ENCODE measurements at places on chromosomes 1 and 21. TPM values are rescaled to one million over a fixed set of nuclear protein-coding genes. Genes with fewer than 3 reads are reported as not detected.

GRCh38 chr1:67745875-67746698 lies 61.1 kb downstream of the GADD45A start:
- DNase-seq = no peak

GRCh38 chr1:12505231-12505630 lies 112.8 kb downstream of the DHRS3 start:
- DNase-seq = no peak

GRCh38 chr21:39345440-39345839 lies 3.4 kb downstream of the HMGN1 start:
- no peak for DNase-seq

GRCh38 chr1:1120096-1120495 lies 4.2 kb upstream of the C1orf159 start:
- DNase-seq = no peak

HSD3B2 gene
- total RNA-seq = not detected

- peak; percentile 0 for DNase-seq
Measured at GRCh38 chr21:23977971-23978370, 1629.3 kb downstream of the MRPL39 start.

CFHR1 gene
- total RNA-seq = not detected

GRCh38 chr1:9150582-9151327 lies 21.9 kb upstream of the GPR157 start:
- DNase-seq = no peak

DNA sequence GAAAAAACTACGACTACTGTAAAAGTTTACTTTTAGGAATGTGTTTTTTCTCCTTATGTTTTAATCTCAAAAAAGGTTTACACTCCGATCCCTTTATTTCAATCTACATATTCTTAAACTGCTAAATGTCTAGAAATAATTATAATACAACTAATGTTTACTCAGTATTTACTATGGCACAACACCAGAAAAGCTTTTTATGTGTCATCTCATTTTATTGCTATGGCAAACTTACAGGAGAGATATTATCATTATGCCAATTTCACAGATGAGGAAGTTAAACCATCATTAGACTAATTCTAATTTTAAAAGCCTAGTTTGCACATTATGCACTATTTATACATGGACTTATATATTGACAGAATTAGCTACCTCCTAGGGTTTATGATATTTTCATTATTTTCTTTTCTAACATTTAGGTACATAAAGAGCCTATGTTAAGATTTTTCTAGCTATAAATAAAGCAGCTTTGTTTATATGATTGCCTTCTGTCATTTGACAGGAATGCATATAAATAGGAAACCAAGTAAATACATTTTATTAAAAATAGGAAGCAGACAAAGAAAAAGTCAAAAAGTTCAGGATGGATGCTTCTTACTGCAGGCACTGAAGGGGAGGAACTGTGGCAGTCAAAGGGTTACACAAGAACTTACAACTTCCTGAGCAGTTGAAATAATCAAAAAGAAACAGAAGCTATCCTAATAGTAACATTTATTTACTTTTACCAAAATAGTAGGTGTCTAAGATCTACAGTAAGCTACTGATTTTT lies 442.4 kb downstream of the LTN1 start:
- DNase-seq = no peak

PPFIA4 gene
- total RNA-seq = 4.2 TPM

GRCh38 chr1:112242470-112242869 lies 153.5 kb upstream of the CTTNBP2NL start:
- no peak for DNase-seq
